ENCODE measurements at places on chromosomes 16 and 17.

DNA sequence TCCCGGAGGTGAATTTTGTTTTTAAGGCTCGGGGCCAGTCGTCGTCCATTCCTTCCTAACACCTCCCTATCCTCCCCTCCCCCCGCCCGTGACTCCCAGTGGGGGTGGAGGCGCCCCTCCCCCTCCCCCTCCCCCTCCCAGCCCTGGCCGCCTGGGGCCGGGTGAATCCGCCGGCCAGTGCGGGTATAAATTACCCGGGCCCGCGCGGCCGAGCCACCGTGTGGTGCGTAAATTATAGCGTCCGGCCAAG, 2.0 kb upstream of the GSE1 start:
- peak; percentile 58 for DNase-seq

DNA sequence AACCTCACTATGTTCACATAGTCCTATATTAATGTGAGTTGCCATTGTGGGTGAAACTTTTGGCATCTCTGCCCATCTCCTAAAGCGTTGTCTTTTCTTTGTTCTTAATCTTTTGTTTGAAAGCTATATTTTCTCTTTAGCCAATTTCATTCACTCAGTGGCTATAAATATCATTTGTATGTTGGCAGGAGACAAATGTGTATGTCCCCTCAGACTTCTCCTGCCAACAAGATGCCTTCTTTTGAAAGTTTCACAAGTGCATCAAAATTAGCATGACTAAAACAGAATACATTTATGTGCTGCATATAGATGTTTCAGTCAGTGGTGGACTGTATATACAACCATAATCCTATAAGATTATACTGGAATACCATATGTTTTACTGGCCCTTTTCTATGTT, 109.0 kb downstream of the CA10 start:
- no peak for DNase-seq

- no peak for DNase-seq
Measured at GRCh38 chr16:58102665-58103392, 26.4 kb downstream of the CFAP20 start.

GRCh38 chr16:23232806-23233205, 50.3 kb downstream of the SCNN1G start:
- no peak for DNase-seq

GRCh38 chr16:75446416-75446815, 13.1 kb upstream of the CFDP1 start:
- no peak for DNase-seq

- DNase-seq, result no peak
Measured at GRCh38 chr16:84717484-84717883, 17.7 kb downstream of the USP10 start.

DNA sequence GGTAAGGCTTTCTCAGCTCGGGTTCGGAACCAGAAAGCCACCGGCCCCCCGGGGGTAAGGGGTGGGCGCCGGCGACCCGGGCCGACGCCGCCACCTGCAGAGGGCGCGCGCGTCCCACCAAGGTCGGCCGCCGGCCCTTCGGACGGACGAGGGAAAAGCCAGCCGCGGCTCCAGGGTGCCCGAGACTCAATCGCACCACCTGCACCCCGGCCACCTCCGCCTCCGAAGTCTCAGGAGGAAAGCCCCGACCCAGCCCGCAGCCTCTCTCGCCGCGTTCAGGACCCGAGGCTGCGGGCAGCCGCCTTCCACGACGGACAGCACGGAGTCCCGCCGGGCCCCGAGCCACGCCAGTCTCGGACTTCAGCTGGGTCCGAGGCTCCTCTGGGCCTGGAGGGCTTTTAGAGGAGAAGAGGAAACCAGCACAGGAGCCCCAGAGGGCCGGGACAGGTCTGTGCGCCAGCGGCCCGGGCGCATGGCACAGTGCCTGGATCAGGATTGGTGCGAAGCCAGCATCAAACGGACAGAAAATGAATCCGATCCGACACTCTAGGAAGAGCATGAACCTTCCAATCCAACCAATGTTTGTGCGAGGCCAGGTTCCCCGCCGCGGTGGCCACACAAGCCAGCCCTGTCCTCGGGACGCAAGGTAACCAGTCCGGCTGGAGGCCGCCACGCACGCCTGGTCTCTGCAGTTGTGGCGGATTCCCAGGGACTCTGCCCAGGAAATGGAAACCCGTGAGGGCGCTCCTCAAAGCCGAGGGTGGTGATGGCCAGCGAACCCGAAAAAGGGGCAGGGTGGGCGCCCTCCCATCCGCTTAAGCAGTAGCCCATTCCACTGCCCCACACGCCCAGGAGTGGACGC, 6.7 kb downstream of the CBX8 start:
- DNase-seq, result peak; percentile 80

DNA sequence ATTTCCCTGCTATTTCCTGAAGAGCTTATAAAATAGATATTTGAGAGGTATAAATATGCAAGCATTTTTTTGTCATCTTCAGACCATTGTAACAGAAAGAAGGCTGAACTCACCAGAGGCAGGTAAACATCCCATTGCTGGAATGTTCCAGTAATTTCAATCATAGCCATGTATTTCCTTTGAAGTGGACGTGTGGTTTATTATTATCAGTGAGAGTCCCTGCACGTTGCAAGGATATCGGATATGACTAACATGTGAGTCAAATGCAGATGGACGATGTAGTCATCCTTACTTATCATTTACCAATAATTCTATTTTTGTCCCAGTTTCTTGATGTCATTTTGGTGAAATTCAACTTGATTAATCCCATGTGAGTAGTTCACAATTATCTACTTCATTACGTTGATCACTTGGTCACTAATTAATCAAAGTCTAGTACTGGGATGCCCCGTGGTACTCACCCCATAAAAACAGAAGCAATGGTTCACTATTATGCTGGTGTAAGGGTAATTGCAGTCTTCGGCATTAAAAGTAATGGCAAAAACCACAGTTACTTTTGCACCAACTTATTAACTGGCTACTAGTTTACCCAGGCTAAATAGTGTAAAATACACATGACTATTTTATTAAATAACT, 89.5 kb downstream of the VAT1L start:
- no peak for DNase-seq

GRCh38 chr17:81954131-81955057, 6.6 kb downstream of the NOTUM start:
- DNase-seq, result no peak

GRCh38 chr17:57875290-57876022, 25.6 kb upstream of the MRPS23 start:
- no peak for DNase-seq

DNA sequence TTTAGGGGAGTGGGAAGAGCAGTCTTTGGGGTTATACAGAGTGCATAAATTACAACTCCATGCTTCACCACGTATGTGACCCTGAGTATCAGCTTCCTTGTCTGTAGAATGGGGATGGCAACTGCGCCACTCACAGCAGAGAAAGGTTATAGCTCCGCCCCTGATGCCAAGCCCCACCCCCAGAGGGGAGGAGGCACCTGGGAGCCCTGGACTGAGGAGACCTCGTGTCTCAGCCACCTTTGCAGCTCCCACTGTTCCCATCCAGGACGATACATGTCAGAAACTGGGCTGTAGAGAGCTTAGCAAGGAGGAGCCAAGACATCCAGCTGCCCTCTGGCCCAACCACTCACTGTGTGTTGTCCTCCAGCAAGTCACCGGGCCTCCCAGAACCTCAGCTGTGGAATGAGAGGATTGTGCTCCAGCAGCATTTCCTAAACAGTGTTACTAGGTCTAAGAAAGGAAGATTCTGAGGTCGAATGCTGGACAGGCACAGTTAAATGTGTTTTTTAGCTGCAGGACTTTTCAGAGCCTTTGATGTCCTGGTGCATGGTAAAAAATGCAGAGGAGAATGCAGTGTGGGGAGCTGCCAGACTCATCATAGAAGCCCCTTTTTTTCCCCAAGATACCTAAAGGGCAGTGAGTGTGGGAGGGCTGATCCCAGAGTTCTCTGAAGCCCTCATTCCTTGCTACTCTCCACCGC, 49.4 kb downstream of the BEAN1 start:
- DNase-seq, result peak; percentile 85

- no peak for DNase-seq
Measured at GRCh38 chr16:54454616-54455015, 168.0 kb upstream of the IRX3 start.

DNA sequence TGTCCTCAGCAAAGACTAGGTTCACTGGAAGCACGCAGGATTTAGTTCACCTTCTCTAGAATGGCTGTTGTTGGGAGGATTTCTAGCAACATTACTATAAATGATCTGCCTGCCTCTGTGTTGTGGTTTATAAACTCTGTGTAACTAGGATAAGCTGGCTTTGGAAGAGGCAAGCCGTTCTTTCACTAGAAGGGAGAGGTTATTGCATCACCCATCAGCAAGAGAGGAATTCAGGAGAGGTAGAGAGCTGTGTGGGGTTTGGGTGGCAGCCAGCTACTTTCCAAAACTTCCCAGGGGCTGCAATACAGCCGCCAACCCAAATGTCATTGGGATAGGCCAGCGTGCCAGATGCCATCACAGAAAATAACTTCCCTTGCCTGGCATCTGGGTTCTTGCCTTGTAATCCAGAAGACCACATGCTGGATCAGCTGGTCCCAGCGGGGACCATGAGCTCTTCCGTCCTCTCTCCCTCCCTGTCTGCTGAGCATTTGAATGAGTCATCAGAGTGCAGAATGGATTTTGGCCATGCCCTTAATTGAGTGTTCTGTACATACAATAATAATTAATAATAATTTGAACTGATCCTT, 95.7 kb upstream of the RBFOX1 start:
- DNase-seq, result no peak

- peak; percentile 64 for DNase-seq
Measured at GRCh38 chr16:57600048-57600835, 28.2 kb upstream of the ADGRG1 start.

GRCh38 chr16:3963203-3963602, 82.7 kb upstream of the CREBBP start:
- DNase-seq, result no peak

GRCh38 chr17:3965118-3965800, 1.0 kb upstream of the ATP2A3 start:
- peak; percentile 66 for DNase-seq

DNA sequence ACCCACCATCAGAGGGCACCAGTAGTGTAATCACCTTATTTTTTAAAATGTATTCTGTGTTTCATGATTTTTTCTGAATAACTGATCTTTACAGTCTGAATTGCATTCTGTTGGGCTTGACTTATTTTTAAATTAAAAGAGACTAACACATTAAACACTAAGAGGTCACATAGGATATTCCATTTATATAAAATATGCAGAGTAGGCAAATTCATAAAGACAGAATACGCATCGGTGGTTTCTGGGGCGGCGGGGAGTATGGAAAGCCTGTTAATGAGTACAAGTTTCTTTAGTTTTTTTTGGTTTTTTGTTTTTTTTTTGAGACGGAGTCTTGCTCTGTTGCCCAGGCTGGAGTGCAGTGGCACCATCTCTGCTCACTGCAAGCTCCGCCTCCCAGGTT, 366.3 kb downstream of the WWOX start:
- DNase-seq, result no peak
